Left lung (tissue), 14 donors: ENCODE measurements at places on chromosomes 6 and 20.

- no peak for DNase-seq
These were observed 104.1 kb upstream of the SLC35B3 start for GRCh38 chr6:8539453-8539852.

GRCh38 chr6:85394853-85395538, 54.9 kb upstream of the NT5E start:
- DNase-seq: peak; percentile 43

DNA sequence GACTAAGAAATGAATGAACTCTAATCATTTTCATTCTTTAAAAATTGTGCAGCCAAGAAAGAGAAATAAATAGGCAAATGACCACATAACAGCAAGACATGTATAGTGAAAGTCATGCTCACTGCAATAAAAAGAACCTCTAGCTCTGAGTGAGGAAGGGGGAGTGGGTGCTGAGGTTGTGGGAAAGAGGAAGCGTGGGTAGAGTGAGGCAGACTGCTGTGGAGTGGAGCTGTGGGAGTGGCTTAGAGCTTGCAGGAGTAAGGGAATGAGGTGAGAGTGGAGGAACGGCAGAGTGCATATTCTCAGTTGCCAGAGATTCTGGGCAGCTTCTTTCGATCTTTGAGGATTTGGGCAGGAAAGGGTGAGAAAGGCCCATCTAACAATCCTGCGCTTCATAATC, 10.4 kb downstream of the DEFB129 start:
- DNase-seq: peak; percentile 61

DNA sequence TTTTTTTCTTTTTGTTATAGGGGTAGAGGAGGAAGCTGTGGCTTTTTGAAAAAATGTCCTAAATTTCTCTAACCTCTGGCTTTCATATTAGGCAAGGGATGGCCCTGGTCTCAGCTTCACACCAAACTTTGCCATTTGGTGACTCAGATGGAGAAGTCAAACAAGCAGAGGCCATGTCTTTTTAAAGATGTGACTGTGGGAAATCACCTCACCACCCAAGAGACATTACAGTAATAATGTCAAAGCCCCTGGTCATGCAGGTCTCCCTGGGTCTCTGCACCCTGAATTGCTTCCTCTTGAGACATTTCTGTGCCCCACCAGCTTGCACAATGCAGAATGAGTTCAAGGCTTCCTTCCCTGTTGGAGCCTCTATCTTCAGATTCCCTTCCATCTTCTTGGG, 39.5 kb upstream of the ADGRF5 start:
- DNase-seq: no peak

DNA sequence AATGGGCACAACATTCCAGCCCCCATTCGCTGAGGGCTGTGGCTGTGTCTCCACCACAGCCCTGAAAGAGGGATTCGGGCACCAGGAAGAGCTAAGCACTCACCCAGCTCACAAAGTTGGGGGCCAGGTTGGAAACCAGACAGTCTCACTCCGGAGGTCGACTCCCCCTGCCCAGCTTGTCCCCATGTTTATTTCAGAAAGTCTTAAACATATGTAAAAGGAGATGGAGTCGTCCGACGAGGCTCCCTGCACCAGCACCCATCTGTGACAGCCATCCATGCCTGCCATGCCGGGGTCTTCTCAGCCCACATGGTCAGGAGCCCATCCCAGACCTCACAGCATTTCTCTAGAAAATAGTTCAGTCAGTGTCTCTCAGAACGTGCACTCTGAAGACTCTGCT, 63.6 kb upstream of the STX16 start:
- DNase-seq: no peak
